ENCODE measurements at places on chromosomes 7 and 10.

DNA sequence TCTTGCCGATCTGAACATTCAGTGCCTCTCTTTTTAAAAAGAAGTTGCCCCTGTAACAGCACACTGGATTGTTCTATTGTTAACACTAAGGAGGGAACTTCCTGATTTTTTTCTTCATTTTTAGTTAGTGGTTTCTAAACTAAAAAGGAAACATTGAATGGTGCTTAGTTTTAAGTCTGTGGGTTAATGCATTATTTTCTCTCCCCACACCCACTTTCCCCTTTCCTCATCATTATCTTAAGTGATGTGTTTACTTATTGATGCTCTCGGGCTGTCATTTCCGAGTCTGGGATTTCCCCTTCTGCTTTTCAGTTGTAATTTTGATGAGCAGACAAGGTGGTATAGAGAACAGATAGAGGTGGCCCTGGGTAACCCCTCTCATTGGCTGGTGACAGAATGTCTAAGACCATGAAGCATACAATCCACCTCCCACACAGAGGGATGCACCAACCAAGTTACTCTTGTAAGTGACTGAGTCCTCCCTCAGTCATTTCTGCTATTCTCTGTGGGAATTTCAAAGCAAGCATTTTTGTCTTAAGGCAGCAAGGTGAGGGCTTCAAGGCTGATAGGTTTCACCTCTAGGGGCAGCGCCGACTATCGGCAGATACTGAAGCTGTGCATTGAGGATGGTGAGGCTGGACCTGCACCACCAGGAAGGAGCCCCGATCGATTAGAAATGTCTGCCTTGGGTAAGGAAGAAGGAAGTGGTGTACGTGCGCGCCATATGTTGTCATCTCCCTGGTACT lies 49.5 kb downstream of the CHN2 start:
- peak; percentile 87 for DNase-seq

GRCh38 chr10:5924889-5925288 lies 34.8 kb downstream of the FBH1 start:
- DNase-seq: no peak

DNA sequence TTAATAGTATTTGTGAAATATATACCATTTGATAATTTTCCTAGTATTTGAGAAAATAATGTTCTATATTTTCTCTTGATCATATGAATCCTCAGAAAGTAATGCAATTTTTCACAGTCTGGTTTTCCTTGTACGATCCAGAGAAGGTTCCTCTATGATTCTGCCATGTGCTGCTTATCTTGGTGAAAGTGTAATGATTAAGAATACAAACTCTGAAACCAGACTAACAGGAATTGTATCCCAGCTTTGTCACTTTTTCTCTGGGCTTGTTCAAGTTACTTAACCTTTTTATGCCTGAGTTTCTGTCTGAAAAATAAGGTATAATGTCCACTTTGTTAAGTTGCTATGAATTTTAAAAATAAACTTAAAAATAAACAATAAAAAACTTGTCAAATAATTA lies 169.6 kb upstream of the ZNF804B start:
- no peak for DNase-seq

DNA sequence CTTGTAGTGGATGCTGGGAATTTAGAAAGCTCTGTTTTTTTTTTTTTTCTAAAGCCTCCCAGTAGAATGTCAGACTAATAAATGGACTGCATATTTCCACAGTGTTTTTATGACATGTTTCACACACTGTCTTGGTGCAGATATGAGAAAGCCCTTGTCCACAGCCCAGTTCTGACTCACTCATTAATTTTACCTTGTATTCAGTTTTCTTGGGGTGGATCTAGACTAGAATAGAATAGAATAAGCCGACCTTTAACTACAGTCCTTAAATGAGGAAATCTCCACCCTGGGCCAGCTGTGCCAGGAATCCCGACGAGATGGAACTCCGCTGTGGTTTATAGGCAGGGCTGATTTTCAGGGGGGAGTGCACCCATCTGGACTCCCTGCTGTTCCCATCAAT lies 274.7 kb downstream of the NRG3 start:
- no peak for DNase-seq

GRCh38 chr7:157431951-157432540 lies 95.2 kb downstream of the DNAJB6 start:
- DNase-seq: no peak

DNA sequence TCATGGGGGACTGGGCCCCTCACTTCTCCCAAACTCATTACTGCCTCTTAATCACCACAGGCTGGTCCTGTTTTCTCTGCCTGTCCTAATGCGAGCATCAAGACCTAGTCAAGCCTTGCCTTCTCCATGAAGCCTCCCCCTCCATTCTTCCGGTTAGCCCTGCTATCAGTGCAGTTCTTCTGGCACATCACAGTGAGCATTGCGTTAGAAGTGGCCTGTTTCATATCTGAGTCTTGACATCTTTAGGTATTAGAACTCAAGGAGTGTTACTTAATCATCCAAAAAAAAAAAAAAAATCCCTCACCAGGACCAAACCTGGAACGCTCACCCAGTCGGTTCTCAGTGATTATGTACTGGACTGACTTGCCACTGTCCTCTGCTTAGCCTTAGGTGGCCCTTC lies 17.4 kb downstream of the SNX10 start:
- no peak for DNase-seq

GRCh38 chr10:44008917-44009709 lies 360.4 kb upstream of the ZNF32 start:
- no peak for DNase-seq

- DNase-seq: no peak
Measured at GRCh38 chr10:78291722-78292121, 258.1 kb downstream of the RPS24 start.

- DNase-seq: no peak
Measured at GRCh38 chr10:58094985-58095718, 172.5 kb downstream of the IPMK start.

- DNase-seq: no peak
Measured at GRCh38 chr7:46291601-46292150, 370.6 kb upstream of the IGFBP3 start.

GRCh38 chr10:31773749-31774298 lies 154.8 kb downstream of the ARHGAP12 start:
- no peak for DNase-seq

GRCh38 chr10:15427843-15428414 lies 56.8 kb upstream of the FAM171A1 start:
- DNase-seq: no peak

DNA sequence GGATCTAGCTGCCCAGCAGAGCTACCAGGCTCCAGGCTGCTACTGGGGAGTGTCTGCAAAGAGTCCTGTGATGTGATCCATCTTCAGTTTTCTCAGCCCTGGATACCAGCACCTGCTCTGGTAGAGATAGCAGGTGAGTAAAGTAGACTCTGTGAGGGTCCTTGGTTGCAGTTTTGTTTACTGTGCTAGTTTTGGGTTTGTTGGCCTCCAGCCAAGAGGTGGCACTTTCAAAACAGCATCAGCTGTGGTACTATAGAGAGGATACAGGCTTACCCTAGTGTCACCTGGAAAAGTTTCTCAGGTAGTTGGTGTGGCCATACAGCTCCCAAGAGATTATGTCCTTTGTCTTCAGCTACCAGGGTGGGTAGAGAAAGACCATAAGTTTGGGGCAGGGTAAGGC lies 56.3 kb downstream of the MTERF1 start:
- no peak for DNase-seq

GRCh38 chr10:77787440-77787839 lies 139.1 kb downstream of the DLG5 start:
- no peak for DNase-seq

GRCh38 chr7:45236666-45237065 lies 79.1 kb downstream of the RAMP3 start:
- no peak for DNase-seq
